Spinal cord (tissue), 10 donors: ENCODE measurements at places on chromosomes 13 and 19. TPM values are rescaled to one million over a fixed set of nuclear protein-coding genes. Genes with fewer than 3 reads are reported as not detected.

The C19orf33 gene
- 134 TPM for total RNA-seq

The TMEM221 gene
- 2.1 TPM for total RNA-seq

The LIG4 gene
- total RNA-seq: 12.9 TPM

The ERICH6B gene
- total RNA-seq: 0.39 TPM

The CDX2 gene
- total RNA-seq: not detected

The PGLYRP1 gene
- total RNA-seq: not detected

The ZNF611 gene
- 31.5 TPM for total RNA-seq

The CPB2 gene
- total RNA-seq: not detected

The TGFBR3L gene
- total RNA-seq: 0.59 TPM

The PEX11G gene
- 6.0 TPM for total RNA-seq

The CEACAM16 gene
- total RNA-seq: not detected

The PCSK4 gene
- 2.2 TPM for total RNA-seq
